ENCODE measurements at places on chromosomes 1 and 21. TPM values are rescaled to one million over a fixed set of nuclear protein-coding genes. Genes with fewer than 3 reads are reported as not detected.

DNA sequence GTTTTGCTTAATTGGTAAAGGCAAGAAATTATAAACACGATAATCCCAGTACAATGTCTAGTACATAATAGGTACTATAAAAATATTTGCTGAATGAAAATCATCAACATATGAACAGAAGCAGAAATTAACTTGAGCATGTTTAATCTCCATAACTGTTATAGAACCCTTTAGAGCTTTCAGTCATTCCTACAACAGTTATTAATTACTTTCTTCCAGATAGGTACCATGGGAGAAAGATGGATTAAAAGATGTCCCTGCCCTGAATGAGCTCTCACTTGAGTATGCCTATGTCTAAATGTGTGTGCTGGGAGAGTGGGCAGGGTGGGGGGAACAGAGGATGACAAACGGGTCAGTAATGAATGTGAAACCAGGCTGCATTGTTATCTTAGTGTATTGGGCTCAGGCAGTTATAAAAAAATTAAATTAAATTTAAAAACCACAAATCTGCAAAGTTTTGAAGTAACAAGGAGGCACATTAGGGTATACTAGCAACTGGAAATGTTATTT is 2.4 kb downstream of the EPS15 start:
- peak overlapping the region; percentile 92 for H3K27ac ChIP-seq
- peaks cover 75% of the 10 kb centered on the region for H3K4me1 ChIP-seq
- H3K4me3 ChIP-seq: peak overlapping the region; percentile 87
- H3K36me3 ChIP-seq: peaks cover 9% of the 10 kb centered on the region
- no peak for DNase-seq

DNA sequence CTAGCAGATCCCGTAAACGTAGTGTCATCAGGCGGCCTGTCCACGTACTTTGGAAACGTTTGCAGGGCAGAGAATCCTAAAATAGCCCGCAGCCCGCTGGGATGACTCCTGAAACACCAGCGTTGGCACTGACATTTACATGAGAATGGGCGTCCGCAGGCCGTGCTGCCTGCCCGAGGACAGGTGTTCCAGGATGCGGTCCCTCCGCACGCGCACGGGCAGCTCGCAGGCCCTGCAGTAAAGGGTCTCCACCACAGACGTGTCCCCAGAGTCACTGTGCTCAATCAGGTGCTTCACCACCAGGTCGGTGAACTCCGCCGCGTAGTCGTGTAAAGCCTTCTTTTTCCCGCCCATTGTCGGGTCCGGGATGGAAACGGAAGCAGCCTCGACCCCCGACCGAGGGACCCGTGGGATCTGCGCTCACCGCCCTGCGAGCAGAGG is 5.8 kb upstream of the CCDC27 start:
- H3K4me1 ChIP-seq: peaks cover 44% of the 10 kb centered on the region
- H3K27me3 ChIP-seq: no peaks in the 10 kb centered on the region
- DNase-seq: no peak
- H3K4me3 ChIP-seq: peak overlapping the region; percentile 84
- no peaks in the 10 kb centered on the region for H3K36me3 ChIP-seq

DNA sequence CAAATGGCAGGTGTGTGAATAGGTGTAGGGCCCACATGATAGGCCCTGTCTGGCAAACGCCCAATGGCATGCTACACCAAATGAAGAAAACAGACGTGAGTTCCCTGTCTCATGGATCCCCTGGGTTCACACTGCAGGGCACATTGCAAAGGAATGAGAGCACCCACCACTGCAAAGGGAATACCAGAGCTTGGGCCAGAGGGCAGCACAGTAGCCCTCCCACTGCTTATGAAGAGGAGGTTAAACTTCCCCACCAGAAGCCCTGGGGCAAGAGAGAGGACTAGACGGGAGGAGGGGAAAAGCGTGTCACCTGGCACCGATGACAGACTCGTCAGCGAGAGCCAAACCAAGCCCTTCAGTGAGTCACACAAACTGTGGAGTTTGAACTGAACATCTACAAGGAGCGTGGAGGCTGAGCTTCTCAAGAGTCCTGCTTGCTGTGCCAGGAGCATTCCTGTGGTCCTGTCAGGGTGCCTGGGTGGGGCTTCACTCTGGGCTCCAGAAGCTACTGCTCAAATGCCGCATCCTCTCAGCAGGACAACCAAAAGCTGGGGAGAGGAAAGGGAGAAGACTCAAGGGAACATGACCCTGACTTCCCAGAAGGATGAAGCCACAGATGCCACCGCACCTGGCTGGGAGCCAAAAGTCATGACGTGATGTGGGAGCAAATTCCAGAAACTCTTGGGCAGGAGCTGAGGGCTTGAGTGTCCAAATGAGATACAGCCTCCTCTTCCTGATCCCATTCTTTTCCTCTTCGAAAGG is 61.1 kb downstream of the TOMM20 start:
- H3K4me3 ChIP-seq: peak overlapping the region; percentile 23
- H3K27me3 ChIP-seq: no peaks in the 10 kb centered on the region
- peaks cover 41% of the 10 kb centered on the region for H3K4me1 ChIP-seq
- H3K27ac ChIP-seq: peak overlapping the region; percentile 56
- peak; percentile 34 for DNase-seq

GRCh38 chr1:196121181-196121580 is 487.1 kb downstream of the KCNT2 start:
- no peaks in the 10 kb centered on the region for H3K27me3 ChIP-seq
- no peaks in the 10 kb centered on the region for H3K36me3 ChIP-seq
- H3K4me3 ChIP-seq: no peak overlapping the region
- no peak overlapping the region for H3K27ac ChIP-seq
- no peaks in the 10 kb centered on the region for H3K4me1 ChIP-seq

GRCh38 chr1:33867684-33868083 is 3.8 kb downstream of the HMGB4 start:
- no peak for DNase-seq
- H3K27ac ChIP-seq: no peak overlapping the region
- H3K4me1 ChIP-seq: peaks cover 11% of the 10 kb centered on the region
- H3K27me3 ChIP-seq: peaks cover 41% of the 10 kb centered on the region

The KIFAP3 gene
- total RNA-seq: 23.2 TPM

The SGIP1 gene
- 0.31 TPM for total RNA-seq

The IGSF3 gene
- 3.3 TPM for total RNA-seq

DNA sequence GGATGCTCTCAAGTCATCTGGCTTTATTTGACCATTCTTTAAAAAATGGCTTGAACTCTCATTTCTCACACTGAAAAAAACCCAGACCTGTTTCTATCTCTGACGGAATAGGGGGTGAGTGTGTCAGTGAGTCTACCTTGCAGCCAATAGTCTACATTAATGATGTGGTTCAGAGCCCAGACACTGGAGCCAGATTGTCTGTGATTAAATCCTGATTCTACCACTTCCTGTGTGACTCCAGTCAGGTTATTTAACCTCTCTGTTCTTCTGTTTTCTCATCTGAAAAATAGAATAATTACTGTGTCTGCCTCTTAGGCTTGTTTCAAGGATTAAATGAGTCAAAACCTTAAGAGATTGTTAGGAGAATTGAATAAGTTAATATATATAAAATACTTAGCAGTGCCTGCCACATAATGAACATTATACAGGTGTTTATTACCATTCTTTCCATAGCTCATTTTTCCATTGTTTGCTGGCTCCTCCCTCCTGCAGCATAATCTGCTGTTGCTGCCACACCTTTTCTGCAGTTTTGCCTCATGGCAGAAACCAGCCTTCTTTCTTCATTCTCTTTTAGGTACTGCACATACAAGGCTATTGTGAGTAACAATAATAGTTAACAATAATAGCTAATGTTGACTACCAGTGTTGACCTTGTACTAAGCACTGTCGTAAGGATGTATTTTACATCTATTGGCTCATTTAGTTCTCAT is 157.6 kb upstream of the IVNS1ABP start:
- no peak overlapping the region for H3K27ac ChIP-seq
- DNase-seq: no peak
- H3K36me3 ChIP-seq: no peaks in the 10 kb centered on the region
- peaks cover 8% of the 10 kb centered on the region for H3K4me1 ChIP-seq
- H3K27me3 ChIP-seq: no peaks in the 10 kb centered on the region

GRCh38 chr1:14848625-14849024 is 250.1 kb downstream of the KAZN start:
- H3K36me3 ChIP-seq: no peaks in the 10 kb centered on the region
- no peak for DNase-seq
- H3K27ac ChIP-seq: no peak overlapping the region

GRCh38 chr21:36654796-36655325 is 44.1 kb upstream of the SIM2 start:
- H3K36me3 ChIP-seq: no peaks in the 10 kb centered on the region
- no peak overlapping the region for H3K27ac ChIP-seq
- H3K4me3 ChIP-seq: no peak overlapping the region
- DNase-seq: no peak

The NOS1AP gene
- total RNA-seq: 0.21 TPM

- H3K27ac ChIP-seq: no peak overlapping the region
- H3K36me3 ChIP-seq: peaks cover 6% of the 10 kb centered on the region
- no peak overlapping the region for H3K4me3 ChIP-seq
- no peak for DNase-seq
- no peaks in the 10 kb centered on the region for H3K27me3 ChIP-seq
Measured at GRCh38 chr21:44949161-44949778, 9.4 kb downstream of the SLX9 start.

The OR2T33 gene
- not detected for total RNA-seq

DNA sequence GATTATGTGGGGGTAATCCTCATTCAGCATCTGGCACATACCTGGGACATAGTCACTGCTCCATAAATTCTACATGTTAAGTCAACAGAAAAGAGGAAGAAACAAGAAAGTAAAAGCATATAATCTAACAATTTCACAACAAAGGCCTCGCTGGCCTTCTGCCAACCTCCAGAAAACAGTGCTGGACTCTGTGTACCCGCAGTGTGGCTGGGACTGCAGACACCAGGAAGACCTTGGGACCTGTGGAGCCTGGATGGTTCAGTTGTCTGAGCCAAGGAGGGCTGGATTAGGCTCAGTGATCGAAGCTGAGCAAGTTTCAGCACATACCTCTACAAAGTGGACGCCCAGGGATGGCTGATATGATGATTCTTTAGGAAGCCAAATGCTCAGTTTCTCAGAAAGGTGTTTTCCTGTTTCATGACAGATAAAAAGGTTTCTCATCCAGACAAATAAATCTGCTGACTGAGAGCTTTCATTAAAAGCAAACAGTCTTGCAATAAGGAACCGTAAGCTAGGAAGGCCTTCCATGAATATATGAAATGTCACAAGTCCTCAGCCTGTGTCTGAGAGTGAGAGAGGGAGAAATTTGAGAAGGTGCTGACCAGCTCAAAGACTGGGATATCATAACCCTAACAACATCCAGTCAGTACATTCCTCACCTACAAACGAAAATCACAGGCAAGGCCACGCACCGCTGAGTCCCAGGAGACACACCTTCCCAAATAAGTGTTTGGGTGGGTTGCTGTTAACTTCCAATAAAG is 48.4 kb downstream of the CAPZB start:
- peaks cover 96% of the 10 kb centered on the region for H3K4me1 ChIP-seq
- H3K27me3 ChIP-seq: no peaks in the 10 kb centered on the region
- H3K27ac ChIP-seq: peak overlapping the region; percentile 97

DNA sequence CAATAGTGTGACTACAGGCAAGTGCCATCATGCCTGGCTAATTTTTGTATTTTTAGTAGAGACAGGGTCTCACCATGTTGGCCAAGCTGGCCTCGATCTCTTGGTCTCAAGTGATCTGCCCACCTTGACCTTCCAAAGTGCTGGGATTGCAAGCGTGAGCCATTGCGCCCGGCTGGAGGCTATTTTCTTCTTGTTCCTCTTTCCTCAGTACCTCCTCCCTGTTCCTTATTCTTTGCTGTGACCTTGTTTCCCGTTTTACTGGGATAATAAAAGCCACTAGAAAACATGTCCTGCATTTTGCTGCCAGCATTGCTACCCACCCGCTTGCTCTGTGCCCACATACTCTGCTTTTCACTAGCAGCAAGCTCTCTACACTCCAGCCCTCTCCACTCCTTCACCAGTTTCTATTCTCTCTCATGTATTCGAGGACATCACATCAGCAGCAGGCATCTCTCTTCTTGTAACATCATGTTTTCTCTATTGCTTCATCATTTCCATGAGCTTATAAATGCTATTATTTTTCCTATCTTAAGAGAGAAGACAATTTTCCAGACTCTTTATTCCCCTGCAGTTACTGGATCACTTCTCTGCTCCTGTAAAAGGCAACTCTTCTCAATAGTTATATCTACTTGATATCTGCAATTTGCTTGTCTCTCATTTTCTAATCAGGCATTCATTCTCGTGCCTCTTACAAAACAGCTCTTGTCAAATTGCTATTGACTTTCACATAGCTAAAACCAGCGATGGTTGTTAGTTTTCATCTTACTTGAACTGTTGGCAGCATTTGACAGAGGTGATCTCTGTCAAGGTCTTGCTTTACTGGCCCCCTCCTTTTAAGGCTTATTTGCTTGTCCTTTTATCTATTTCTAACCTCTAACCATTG is 34.5 kb upstream of the C21orf91 start:
- H3K4me1 ChIP-seq: no peaks in the 10 kb centered on the region
- H3K36me3 ChIP-seq: no peaks in the 10 kb centered on the region
- H3K4me3 ChIP-seq: no peak overlapping the region
- no peak overlapping the region for H3K27ac ChIP-seq

The SDF4 gene
- 348 TPM for total RNA-seq

DNA sequence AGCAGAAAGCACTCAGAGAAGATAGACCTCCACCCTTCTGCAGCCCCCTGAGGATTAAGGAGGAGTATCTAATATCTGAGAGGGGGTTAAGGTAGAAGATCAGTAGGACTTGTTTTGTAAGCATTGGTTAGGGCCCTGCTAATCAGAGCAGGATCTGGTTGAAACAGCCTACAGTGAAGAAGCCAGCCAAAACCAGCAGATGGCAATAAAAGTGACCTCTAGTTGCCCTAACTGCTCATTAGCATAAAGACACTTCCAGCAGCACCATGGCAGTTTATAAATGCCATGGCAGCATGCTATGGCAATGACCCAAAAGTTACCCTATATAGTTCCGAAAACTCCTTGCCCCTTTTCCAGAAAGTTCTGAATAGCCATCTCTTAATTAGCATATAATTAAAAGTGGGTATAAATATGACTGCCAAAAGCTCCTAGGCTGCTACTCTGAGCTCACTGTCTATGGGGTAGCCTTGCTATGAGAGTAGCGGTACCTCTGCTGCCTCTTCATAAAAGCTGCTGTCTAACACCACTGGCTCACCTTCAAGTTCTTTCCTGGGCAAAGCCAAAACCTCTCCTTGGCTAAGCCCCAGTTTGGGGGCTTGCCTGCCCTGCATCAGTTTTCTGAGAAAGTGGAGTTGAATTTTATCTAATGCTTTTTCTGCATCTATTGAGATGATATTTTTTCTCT is 254.2 kb downstream of the PAPPA2 start:
- H3K4me3 ChIP-seq: no peak overlapping the region
- no peak overlapping the region for H3K27ac ChIP-seq
- no peaks in the 10 kb centered on the region for H3K27me3 ChIP-seq
- no peaks in the 10 kb centered on the region for H3K4me1 ChIP-seq

- no peak overlapping the region for H3K4me3 ChIP-seq
- H3K4me1 ChIP-seq: peaks cover 13% of the 10 kb centered on the region
- no peak for DNase-seq
- peaks cover 3% of the 10 kb centered on the region for H3K36me3 ChIP-seq
Measured at GRCh38 chr1:241645199-241645598, 5.0 kb upstream of the CHML start.

- no peak overlapping the region for H3K27ac ChIP-seq
- H3K4me3 ChIP-seq: no peak overlapping the region
- H3K36me3 ChIP-seq: no peaks in the 10 kb centered on the region
- DNase-seq: no peak
- no peaks in the 10 kb centered on the region for H3K4me1 ChIP-seq
Measured at GRCh38 chr21:26804895-26805609, 40.2 kb downstream of the ADAMTS1 start.
